ENCODE measurements at places on chromosomes 16 and 17. TPM values are rescaled to one million over a fixed set of nuclear protein-coding genes. Genes with fewer than 3 reads are reported as not detected.

The KRT17 gene
- 14,629 TPM for total RNA-seq

The KRT33B gene
- not detected for total RNA-seq

DNA sequence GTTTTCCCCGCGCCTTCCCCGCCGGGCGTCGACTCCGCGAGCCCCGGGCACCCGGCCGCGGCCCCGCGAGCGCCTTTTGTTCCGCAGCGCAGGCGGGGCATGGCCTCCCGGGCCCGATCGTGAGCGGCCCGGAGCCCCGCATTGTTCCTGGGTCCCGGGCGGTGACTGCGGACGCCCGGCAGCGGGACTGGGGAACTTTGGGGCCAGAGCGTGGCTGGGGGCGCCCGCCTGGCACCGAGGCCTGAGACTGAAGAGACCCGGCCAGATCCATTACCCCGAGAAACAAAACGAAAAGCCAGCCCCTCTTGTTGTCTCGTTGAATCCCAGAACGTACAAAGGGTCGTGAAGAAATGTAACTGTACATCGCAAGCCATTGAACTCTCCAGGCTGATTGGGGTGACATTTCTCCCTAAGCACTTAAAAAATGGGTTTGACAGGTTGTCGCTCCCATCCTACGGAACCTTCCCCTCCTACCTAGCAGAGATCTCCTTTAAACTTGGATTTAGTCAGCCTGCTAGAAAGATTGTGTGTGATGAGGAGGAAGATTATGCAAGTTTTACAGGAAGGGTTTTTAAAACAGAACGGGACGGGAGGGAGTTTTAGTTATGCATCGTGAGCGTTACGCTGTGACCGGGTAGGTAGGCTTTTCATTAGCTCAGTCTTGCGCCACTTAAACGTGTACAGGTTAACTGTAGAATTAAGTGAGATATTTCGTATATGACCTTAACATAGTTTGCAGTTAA is 825 bp downstream of the METTL9 start:
- peak; percentile 62 for DNase-seq

DNA sequence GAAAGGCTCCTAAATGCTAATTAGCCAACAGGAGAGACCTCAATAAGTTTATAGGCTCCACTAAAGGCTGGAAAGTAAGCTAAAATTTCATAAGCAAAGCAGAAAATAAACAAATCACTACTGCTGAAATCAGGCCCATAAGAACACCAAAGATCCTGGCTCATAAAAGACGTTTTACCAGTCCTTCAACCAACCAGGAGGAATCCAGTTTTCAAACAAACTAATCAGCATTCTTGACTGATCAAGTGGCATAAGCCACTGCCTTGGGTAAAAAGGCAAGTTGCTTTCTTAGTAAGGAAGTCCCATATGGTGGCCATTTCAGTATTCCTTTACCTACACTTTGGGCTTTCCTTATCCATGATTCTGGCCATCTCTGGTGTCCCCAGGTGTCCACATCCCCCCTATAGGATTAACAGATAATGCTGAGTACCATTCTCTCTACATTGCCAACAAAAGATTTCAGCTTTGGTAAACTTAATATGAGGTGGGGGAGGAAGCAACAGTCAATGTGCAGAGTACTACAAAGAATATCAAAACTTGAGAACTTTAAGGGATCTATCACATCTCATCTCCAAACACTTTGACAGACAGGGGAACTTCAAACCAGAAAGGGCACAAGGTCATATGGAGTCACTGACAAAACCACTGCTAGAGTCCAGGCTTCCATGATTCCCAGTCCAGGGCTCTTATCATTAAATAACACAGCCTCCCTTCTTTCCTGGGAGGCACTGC is 1.3 kb downstream of the TOM1L2 start:
- DNase-seq, result no peak

- no peak for DNase-seq
Observed at GRCh38 chr17:45794840-45795239, 10.7 kb downstream of the CRHR1 start.

DNA sequence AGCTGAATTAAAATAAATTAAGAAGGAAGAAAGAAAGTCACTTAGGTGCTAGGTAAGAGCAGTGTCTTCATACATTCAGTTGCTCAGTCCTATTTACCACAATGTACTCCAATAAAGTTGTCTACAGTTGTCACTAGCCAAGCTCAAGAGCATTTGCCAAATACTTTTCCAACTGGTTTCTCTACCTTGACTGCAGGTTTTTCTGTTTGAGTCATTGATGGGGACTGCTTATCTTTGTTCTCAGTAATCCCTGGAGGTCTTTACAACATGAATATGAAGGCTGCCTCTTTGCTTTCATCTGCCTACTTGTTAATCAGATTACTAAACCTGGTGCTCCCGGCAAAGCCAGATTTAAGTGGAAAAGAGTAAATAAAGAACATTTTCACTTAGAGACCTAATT is 64.6 kb upstream of the CLEC18B start:
- peak; percentile 26 for DNase-seq

DNA sequence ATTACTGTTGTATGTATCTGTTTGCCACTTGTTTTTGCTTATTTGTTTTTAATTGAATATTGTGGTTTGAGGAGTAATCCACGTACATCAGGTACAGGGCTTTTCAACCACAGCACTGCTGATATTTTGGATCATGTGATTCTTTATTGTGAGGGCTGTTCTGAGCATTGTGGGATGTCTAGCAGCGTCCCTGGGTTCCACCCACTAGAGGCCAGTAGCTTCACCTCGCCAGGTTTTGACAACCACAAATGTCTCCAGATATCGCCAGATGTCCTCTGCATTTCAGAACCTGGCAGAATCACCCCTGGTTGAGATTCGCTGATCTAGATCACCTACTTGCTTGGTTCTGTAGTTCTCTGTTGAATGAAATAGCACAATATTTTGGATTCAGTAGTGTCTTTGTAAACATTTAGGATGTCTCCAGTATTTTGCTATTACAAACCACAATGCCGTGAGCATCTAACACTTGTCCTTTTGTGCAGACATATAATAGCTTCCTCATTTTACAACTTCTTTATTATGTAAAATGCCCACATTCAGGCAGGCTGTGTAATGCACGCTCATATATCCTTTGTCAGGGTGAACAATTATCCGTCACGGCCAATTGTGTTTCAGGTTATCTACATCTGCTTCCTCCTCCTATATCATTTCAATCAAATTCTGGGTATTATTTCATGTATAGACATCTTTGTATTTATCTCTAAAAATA is 380.3 kb downstream of the SNX29 start:
- no peak for DNase-seq

GRCh38 chr17:49299996-49300395 is 62.1 kb downstream of the ZNF652 start:
- no peak for DNase-seq

GRCh38 chr17:75478508-75478907 is 22.1 kb downstream of the TMEM94 start:
- no peak for DNase-seq

DNA sequence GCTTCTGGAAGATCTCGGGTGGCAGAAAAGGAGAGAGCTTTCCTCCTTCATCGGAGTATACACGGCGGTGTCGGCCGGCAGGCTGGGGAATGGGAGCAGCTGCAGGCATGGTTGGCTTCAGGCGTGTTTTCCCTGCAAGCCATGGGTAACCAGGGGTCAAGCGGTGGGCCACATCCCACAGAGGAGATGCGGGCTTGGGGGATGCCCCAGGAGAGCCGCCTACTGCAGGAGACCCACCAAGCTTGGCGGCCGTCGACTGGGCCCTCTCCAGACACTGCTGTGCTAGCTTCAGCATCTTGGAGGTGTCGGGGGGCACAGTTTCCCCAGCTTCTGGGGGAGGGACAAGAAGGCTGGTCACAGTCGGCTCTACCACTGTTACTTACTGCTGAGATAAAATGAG is 4.2 kb downstream of the VPS9D1 start:
- no peak for DNase-seq

The GOSR2 gene
- 56.8 TPM for total RNA-seq

GRCh38 chr16:8673611-8674412 is 605 bp upstream of the ABAT start:
- no peak for DNase-seq

All from mammary epithelial cell (primary cell).